ENCODE measurements at places on chromosomes 1 and 21.

- DNase-seq: no peak
These were observed 23.8 kb downstream of the AGT start for GRCh38 chr1:230690101-230690500.

GRCh38 chr21:46156678-46157077, 1.3 kb upstream of the FTCD start:
- no peak for DNase-seq

GRCh38 chr21:41141031-41141457, 26.9 kb upstream of the BACE2 start:
- no peak for DNase-seq

GRCh38 chr1:100361511-100362089, 9.3 kb downstream of the CDC14A start:
- DNase-seq: no peak

DNA sequence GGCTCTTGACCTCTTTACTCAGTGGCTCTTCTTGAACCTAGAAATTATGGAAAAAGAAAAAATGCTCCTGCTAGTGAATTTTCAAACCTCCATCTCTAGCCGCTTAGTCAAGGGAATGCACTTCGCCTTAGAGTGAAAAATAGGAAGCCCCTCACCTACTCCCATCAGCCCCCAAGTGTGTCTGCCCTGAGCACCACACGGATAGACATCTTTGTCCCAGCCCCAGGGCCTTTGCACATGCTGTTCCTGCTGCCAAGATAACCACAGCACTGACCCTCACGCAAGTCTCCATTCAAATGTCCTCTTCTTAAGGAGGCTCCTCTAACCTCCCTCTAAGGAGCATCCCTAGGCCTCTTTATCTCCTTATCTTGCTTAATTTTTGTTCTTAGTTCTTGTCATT, 59.6 kb downstream of the FBXO2 start:
- DNase-seq: no peak

- peak; percentile 59 for DNase-seq
These were observed 70.8 kb downstream of the SCCPDH start for GRCh38 chr1:246794828-246795671.

DNA sequence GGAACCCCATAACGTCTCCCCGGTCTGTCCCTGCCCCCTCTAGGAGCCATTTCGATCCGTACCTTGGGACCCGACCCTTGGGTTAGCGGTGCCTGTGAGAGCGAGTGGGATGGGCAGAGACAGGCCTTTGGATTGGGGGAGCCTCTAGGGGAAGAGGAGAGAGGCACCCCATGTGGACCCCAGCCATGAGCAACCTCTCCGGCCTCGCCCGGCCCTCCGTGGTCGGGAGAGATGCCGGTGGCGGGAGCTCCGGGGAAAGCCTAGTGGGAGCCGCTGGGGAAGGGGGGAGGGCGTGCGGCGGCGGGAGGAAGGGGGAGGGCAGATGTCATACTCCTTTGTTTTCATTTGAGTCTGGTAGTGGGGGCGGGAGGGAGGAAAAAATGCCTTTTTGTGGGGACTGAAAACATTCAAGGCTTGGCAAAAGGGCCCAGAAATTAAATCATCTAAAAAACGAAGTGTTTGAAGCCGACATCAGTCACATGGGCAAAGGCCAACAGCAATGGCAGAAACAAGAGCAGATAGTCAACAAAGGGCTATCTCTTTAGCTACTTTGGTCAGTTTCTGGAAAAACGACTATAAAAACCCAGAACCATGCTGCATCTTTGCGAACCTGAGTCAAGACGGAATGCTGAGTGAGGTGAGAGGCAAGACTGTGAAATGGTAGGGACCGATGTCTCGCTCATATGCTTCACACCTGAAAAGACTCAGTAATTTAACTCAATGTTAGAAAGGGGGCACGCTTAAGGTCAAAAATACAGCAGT, 758 bp downstream of the PTBP2 start:
- DNase-seq: peak; percentile 50

DNA sequence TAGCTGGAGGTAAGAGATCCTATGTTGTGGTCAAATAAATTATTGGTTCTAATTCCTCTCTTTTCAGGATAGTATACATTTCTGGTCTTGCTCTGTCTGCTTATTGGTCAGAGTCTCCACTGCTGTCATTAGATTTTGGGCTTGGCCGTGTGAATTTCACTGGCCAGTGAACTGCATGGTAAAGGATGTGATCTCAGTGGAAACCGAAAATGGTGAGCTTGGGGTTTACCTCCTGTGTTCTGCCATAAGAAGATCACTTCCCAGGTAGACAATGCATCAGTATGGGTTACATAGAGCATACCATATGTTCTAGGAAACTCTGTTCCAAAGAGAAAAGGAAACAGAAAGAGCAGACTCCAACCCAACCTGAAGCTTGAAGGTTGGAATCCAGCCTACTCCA, 1123.3 kb upstream of the B3GALT2 start:
- DNase-seq: no peak

DNA sequence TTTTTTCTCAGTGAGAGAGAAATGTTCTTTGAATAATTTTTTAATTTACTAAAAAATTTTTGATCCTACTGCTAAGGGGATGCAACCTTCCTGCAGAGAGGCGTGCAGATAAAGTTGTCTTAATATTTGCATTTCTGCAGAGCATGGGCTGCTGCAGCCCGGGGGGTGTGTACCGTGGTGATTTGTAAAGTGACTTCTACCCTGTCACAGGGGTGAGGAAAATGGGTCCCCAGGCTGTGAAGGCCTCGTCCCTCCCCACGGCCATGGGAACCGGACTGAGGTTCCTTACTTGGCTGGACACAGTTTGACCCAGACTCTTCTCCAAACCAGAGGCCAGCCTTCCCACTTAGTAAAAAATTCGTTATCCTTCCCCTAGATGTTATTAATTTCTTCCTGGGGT, 9.5 kb upstream of the C1orf174 start:
- DNase-seq: no peak

GRCh38 chr21:29017639-29018237, 1.4 kb downstream of the RWDD2B start:
- no peak for DNase-seq

DNA sequence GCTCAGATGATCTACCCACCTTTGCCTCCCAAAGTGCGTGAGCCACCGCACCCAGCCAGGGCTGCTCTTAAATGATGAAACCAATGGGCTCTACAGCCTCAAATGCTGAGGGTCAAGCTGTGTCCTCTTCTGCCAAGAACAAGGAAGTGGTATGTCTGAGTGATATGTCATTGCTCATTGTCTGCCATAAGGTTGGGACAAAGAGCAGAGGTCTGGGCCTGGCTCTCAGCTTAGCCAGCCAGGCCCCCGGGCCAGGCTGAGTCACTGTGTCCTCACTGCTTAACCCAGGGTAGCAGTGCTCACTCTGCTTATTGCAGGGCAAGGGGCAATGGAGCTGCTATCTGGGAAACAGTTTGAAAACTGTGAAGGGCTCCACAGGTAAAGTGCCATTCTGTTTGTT, 8.3 kb upstream of the ETS2 start:
- no peak for DNase-seq

Data from WTC11 (cell line).